ENCODE measurements at places on chromosomes 5 and 9.

GRCh38 chr9:86614871-86615849 lies 260.9 kb upstream of the TUT7 start:
- DNase-seq, result no peak

DNA sequence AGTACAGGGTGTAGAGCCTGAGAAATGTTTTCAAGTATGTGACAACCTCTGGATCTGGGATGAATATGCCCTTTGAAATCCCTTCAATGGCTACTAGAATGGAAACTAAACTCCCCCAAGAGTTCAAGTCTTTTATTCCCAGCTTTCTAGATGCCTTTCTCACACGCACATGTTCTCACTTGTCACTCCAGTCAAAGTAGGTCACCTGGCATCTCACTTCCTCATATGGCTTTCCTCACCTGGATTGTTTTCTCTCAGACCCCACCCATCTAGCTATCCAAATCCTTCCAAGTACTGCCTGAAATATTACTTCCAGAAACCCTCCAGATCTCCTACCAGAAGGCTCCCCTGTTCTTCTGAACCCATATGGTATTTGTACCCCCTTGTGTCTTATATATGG lies 615.4 kb upstream of the KLF4 start:
- no peak for DNase-seq

- DNase-seq, result no peak
These were observed 153.7 kb upstream of the DAPK1 start for GRCh38 chr9:87343816-87344430.

DNA sequence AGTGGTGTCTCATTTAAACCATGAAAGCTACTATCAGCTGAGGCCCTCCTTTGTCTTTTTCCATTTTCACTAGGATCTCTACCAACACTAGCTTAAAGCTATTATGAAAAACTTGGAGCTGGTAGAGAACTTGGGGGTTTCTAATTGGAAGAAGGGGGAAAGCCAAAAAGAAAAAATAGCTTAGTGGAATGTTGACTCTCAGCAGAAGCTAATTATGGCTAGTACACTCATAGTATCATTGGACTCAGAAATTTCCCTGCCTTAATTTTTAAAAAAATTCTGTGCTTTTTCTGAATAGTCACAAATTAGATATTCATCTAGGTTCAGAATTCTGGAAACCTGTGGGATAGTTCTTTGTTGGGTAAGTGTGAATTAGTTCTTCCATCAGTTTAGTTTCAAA lies 8.0 kb downstream of the SLC12A2 start:
- DNase-seq, result no peak

GRCh38 chr9:68704814-68705530 lies at the start of gene PIP5K1B:
Gene PIP5K1B, plus strand, starts transcription at chr9:68705240. Its CDS starts 117,375 bp downstream, at chr9:68822615.
- DNase-seq, result no peak

Data from stimulated activated CD8-positive, alpha-beta memory T cell treated with anti-CD3 and anti-CD28 coated beads, Interleukin-7, amount 100 ng/mL, for 24 hours (primary cell).